ENCODE measurements at places on chromosomes 6 and 20.

- no peak for DNase-seq
Measured at GRCh38 chr20:40111282-40111681, 577.8 kb downstream of the MAFB start.

- no peak for DNase-seq
Measured at GRCh38 chr20:46689754-46690085, 476 bp upstream of the TP53RK start.

DNA sequence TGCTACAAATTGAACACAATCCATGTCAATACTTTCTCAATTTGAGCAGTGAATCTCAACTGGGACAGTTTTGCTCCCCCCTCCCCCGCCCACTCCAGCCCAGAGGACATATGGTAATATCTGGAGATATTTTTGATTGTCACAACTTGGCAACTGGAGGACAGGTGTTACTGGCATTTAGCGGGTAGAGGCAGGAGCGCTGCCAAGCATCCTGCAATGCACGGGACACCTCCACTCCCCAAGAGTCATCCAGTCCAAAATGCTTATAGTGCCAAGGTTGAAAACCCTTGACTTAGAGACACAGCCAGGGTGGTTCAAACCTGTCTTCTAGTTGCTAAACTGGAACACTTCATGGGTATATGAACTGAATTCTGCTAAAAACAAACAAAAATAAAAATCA is 26.9 kb upstream of the LRRC1 start:
- DNase-seq, result no peak

DNA sequence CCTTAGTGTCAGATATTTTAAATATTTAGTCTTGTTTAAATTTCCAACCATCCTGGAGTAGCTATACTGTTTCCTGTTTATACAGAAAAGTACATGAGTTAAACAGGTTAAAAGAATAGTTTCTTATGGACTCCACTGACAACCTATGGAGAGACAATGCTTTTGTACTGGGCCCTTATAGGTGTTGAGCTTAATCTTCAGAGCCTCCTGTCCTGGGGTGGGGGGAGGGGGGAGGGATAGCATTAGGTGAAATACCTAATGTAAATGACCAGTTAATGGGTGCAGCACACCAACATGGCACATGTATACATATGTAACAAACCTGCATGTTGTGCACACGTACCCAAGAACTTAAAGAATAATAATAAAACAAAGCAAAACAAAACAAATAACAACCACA is 322.9 kb downstream of the GRIK2 start:
- no peak for DNase-seq

DNA sequence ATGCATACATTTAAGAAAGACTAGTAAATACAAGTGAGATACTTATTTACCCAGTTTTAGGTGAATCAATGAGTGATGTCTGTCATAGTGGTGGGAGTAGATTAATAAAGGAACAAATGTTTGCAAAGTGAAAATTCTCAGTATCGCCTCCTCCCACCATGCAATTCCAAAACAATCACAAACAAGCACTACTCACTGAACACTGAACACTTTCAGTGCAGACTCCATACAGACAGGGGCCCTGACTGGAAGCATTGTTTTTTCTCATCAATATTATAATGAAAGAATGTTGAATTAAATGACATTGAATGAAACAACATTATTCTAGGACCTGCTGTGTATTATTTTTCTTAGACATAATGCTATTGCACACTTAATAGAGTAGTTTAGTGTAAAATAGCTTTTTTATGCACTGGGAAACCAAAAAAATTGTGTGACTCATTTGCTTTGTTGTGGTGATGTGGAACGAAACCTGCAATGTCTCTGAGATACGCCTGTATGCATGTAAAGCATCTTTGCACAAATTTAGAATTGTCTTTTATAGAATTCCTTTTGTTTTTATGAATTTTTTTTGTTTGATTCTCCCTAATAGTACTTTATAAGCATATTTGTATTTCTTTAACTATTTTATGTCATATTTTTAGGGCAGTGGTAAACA is 317.5 kb downstream of the UTRN start:
- no peak for DNase-seq

DNA sequence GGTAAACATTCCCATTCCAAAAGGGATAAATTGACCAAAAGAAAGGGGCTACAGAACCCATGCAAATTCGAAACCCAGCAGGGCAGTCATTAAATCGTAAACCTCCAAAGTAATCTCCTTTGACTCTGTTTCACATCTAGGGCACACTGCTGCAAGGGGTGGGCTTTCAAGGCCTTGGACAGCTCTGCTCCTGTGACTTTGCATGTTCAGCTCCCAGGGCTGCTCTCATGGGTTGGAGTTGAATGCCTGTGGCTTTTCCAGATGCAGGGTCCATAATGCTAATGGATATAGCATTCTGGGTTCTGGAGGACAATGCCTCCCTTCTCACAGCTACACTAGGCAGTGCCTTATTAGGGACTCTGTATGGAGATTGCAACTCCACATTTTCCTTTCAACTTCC is 211.9 kb upstream of the MANEA start:
- no peak for DNase-seq

GRCh38 chr20:52974179-52974594 is 2.0 kb downstream of the TSHZ2 start:
- DNase-seq, result no peak

DNA sequence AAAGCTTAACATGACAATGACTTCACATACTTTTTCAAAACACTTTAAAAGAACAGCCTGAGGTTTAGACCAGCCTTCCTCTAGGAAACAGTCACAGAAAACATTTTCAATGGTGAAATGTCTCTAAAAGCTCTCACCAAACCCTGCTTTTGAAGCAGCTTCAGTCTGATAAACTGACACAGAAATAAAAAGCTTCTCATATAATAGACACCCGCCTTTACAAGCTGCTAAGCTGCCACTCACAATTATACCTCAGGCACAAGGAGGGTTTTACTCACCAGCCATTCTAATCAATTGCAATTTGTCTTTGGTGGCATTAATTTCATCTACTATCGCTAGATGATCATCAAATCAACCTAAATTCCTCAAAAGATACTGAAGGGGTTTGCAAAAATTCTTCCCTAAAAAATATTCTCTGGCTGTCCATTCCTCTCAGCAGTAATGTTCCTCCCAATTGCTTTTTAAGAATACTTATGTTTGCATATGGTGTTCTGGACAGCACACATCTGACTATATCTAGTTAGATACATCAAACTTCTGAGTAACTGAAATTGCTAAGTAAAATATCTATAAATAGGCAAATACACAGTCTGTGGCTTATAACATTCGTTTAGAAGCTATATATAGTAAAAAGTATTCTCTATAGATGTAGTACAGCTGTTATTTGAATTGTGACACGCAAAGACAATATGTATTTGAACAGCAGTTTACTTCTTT is 29.4 kb downstream of the KIF13A start:
- DNase-seq, result no peak

GRCh38 chr6:16058201-16058928 is 70.5 kb upstream of the MYLIP start:
- no peak for DNase-seq

DNA sequence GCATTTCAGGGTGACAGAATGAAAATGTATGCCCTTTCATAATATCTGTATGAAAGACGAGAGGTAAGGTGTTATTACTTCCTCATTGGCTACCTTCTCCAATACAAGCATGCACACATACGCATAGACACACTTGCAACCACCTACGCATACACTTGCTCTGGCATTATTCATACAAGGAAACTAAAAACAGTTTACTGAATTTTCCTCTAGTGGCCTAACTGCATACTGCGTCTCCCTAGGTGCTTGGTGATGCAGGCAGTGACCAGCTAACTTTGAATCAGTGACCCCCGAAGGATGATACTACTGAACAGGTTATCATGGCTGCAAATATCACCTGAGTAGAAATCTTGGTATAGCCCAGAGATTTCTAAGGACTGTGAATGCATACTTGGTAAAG is 593.1 kb downstream of the PKHD1 start:
- no peak for DNase-seq

GRCh38 chr20:10247440-10247839 is 28.8 kb downstream of the SNAP25 start:
- no peak for DNase-seq

DNA sequence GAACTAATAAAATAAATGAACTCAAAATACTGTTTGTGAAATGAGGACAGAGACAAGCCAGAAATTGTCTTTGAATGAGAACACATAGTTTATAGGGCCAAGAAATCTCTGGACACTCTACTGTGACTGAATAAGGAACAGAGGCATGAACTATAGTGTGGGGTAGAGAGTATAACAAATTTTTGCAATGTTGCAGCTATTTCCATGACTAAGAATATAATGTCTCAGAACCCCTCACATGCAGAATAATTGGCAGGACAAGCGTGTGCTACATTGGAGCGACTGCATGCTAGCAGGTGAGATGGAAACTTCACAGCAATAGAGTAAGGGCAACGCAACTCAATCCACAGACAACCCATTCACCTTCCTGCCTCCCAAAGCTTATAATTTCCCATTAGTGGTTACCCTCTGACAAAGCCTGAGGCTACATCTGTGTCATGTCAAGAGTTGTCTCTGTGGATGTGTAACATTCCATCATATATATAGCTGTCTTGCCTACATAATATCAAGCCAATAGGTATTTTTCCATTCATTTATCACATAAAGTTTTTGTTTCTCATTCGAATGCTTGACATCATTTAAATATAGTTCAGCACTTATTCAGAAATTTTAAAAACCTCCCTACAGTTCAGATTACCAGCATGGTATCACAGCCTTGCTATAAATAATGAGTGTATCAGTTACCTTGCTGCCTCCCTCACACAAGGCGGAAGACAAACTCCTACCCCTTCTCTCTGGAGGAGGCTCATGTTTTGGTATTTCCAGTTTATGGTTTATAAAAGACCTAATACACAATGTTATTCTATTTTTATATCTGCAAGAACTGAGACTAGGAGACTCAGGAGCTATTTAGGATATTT is 47.9 kb upstream of the ECHDC1 start:
- DNase-seq, result no peak

GRCh38 chr20:31987744-31988143 is 19.8 kb downstream of the XKR7 start:
- no peak for DNase-seq

- no peak for DNase-seq
Measured at GRCh38 chr6:160456214-160456546, 108.0 kb downstream of the SLC22A3 start.

- peak; percentile 32 for DNase-seq
Measured at GRCh38 chr6:129680633-129681032, 29.3 kb downstream of the ARHGAP18 start.

GRCh38 chr6:150529646-150530045 is 70.0 kb upstream of the PLEKHG1 start:
- DNase-seq, result no peak

DNA sequence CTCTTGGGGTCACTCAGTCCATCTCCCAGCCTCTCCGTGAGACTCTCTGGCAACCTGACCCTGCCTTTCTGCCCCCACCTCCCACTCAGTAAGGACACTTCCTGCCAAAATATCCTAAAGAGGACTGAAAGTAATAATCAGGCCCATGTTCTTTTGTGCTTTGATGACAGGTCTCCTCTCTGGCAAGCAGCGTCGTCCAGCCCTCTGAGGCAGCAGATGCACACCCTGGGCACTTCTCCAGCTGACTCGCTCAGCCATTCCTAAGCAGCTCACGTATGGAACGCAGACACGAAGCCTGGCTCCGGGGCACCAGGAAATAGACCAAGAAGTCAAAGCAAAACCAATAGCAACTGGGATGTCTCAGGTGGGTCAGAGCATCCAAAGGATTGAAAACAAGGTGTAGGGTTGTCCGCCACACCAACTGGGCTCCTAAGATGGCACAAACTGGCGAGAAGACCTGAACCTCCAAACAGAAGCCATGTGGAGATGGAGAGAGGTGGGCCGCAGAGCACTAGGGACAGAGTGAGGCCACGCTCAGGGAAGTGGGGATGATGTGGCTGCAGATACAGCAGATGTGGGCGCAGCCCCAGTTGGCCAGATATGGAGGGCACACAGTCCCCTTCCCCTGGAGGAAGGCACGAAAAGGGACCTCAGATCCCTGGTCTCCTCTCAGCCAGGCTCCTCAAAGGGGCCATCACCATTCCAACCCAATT is 99.3 kb downstream of the PRND start:
- peak; percentile 90 for DNase-seq

DNA sequence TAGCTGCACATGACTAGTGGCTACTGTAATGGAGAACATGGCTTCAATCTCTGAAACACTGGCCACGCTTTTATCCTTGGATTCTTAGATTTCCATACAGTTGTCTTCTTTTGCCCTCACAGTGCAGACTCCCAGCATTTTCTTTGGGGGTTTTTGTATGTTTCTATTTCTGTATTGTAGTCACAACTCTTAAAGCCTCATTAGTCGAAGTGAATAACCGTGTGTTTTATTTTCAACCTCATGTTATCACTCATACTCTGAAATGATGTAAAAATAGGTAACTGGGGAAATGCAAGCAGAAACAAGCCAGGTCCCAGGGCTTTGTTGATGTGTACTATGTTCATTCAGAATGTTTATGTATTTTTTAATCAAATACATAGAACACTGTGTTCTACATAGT is 162.9 kb downstream of the JARID2 start:
- DNase-seq, result no peak

GRCh38 chr6:9515633-9516606 is 899.0 kb downstream of the TFAP2A start:
- DNase-seq, result peak; percentile 72
